ENCODE measurements at places on chromosomes 13 and 19. TPM values are rescaled to one million over a fixed set of nuclear protein-coding genes. Genes with fewer than 3 reads are reported as not detected.
A peak's percentile ranks its signal among the peaks of the same experiment; 100 is the strongest.

DNA sequence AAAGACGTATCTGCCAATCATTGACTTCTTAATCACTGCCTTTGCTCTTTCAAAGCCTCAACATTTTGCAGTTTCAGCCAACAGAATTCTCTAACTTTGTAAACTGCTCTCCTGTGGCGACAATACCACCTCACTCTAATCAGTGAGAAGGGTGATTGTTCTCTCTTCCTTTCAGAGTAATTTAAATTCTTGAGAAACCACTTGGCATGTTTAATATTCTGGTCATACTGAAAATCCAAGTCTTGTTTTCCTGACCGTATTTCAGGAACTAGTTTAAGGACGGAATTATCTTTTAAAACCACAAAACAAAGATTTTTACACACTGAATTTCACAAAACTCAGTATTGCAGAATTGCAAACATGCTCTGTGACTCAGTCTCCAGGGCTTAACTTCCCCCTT lies 5.2 kb upstream of the CDC16 start:
- no peak for DNase-seq

GRCh38 chr19:32824916-32825608 lies 44.5 kb downstream of the SLC7A9 start:
- no peak for DNase-seq

GRCh38 chr19:45500918-45501729 lies 2.9 kb downstream of the PPM1N start:
- DNase-seq = no peak

KL gene
- total RNA-seq = under 0.01 TPM

- DNase-seq = no peak
These were observed 108.2 kb downstream of the SIPA1L3 start for GRCh38 chr19:38015216-38015615.

NAPSA gene
- total RNA-seq = under 0.01 TPM

GARIN5A gene
- 0.66 TPM for total RNA-seq

SERPINE3 gene
- total RNA-seq = not detected

DNA sequence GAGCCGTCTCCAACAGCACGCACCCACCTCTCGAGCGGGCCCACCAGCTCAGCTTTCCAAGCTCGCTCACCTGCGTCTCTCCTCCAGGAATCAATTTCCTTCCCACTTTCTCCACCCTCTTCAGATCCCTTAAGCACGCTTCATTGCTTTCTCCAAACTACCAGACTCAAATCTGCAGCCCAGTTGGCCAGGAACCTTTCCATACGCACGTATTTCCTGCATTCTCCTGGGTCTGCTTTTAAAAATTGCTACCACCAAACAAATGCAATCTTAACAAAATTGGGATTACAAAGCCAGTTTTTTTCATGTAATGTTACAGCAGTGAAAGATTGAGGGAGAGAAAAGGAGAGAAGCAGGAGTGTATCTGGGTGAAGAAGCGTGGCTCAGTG lies 1.5 kb downstream of the ENOX1 start:
- DNase-seq = no peak

DNA sequence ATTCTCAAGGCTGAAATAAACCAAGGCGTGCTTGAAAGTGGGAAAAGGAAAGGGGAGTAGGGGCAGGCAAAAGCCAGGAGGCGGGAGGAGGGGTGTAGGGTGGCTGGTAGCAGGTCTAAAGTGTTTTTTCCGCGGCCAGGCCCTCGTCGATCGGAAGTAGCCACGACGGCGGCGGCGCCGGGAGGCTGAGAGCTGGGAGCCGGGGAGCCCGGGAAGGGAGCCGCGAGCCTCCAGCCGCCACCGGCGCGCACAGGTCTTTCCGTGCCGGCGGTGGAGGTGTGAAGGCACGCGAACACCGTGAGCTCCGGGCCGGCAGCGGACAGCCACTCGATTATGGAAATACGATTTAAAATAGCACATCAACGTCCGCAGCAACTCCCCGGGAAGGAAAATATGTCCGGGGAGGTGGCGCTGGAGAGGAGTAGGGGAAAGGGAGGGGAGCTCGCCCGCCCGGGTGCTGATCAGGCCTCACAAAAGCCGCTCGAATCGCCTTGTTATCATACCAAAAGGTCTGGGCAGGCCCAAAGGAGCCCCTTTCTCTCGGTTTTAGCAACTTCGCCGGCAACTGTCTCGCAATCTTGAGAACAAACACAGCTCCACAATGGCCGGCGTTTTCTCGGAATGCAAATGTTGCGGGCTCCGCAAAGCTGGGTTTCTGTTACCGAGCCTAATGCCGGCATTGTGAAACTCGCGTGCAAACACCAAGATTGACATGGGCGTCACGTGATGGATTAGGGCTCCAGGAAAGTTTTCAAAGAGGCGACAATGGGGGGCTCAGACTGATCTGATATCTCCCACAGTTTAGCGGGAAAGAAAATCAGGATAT lies 2.9 kb upstream of the PCDH8 start:
- DNase-seq = peak; percentile 8

DNA sequence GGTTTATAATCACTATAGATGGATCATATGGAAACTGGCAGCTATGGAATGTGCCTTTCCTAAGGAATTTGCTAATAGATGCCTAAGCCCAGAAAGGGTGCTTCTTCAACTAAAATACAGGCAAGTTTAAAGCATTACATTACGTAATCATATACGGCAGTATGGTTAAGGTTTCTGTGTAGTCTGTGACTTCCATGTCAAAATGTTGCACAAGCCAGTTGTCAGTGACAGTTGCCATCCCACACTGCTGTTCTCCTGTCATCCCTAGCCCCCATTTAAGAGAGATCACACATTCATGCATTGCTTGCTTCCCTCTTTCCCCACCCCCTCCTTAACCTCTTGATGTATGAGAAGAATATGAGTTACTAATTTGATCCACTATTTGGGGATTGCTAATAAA lies 47.3 kb downstream of the BRCA2 start:
- DNase-seq = no peak

OR2Z1 gene
- total RNA-seq = not detected

DNA sequence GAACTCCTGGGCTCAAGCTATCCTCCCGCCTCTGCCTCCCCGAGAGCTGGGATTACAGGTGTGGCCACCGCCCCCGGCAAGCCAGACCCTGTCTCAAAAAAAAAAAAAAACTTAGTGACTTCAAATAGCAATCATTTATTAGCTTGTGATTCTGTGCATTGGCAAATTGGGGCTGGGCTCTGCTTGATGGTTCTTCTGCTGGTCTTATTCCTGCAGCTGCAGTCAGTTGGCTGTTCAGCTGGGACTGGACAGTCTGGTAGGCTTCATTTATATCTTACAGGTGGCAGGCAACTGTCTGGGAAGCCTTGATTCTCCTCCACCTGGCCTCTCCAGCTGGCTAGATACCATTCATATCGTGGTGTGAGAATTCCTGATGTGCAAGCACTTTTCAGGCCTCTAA lies 7.4 kb downstream of the DHDH start:
- DNase-seq = no peak

GRCh38 chr19:45446295-45446694 lies 21.5 kb upstream of the FOSB start:
- DNase-seq = peak; percentile 36

DNA sequence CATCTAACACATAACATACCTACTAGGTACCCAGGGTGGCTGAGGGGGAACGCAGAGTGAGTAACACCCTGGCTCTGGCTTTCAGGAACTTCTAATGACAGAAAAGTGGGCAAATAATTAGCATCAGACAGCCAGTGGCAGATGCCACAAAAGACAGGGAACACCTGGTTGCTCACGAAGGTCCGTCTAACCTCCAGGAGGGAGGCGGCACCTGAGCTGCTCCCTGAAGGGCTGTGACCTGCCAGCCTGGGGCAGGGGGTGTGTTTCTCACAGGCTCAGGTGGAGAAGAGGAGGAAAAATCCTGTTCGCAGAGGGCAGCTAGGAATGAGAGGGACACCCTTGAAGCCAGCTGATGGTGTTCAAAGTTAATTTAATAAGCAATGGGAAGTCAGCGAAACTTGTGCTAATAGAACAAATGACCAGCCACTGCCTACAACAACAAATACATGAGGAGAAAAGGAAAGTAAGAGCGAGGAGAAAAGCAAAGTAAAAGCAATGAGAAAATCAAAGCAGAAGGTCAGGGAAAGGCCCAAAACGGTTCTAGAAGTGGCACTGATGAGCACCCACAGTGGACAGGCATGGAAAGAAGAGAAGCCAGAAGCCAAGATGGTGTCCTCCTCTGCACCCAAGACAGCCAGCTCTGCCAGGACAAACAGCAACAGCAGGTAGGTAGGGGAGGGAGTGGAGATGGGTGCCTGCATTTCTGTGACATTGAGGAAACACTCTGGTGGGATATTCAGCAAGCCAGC lies 87.3 kb downstream of the STK24 start:
- DNase-seq = no peak

DNA sequence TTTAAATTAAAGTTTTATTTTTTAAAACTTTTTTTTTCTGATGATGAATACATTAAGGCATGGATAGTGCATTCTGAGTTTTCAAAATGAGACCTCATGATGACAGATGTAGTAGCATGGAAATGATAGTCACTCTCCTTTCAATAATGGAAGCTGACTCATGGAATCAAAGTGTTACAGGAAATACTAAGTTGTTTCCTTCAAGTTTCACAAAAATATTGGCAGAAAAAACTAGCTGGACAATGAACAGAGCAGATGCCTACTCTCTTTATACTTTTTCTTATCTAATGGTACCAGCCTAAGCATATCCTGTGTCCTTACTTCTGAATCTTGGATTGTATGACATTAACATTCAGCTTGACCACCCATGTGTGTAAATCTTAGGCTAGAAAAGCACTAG lies 1337.3 kb downstream of the PCDH9 start:
- DNase-seq = no peak

GRCh38 chr13:110125613-110126272 lies 181.2 kb downstream of the COL4A1 start:
- DNase-seq = no peak

CDX2 gene
- total RNA-seq = not detected

- peak; percentile 53 for DNase-seq
These were observed 22.5 kb upstream of the KLF2 start for GRCh38 chr19:16301999-16302694.

JOSD2 gene
- total RNA-seq = 38.3 TPM

GRCh38 chr19:8607386-8607785 lies 3.1 kb downstream of the ADAMTS10 start:
- peak; percentile 33 for DNase-seq

CRTC1 gene
- total RNA-seq = 2.1 TPM

- no peak for DNase-seq
These were observed 7.4 kb downstream of the CHST8 start for GRCh38 chr19:33628921-33629825.

GRCh38 chr19:6279931-6280591 lies at the start of gene MLLT1:
MLLT1 (minus strand) TSS chr19:6279975; CDS start chr19:6279784, 191 bp downstream.
- DNase-seq = peak; percentile 97

GRCh38 chr13:103866048-103866447 lies 799.8 kb upstream of the SLC10A2 start:
- no peak for DNase-seq

- peak; percentile 86 for DNase-seq
These were observed 25.5 kb downstream of the FGF21 start for GRCh38 chr19:48780631-48781391.

DNA sequence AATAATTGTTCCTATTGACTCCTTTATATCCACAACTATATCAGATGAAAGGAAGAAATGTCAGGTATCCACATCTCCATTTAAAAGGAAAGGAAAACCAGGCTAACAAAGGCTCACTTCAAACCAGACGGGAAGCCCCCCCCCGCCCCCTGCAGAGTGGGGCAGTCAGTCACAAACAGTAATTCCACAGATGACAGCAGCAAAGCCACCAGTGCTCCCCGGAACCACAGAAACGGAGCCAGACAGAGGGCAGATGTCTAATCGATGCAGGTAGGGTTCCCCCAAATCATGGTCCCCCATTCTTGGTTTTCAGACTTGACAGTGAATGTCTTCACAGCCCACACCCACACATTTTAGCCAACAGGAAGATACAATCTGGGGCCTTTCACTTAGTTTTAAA lies 100.8 kb downstream of the STK24 start:
- DNase-seq = no peak

DNA sequence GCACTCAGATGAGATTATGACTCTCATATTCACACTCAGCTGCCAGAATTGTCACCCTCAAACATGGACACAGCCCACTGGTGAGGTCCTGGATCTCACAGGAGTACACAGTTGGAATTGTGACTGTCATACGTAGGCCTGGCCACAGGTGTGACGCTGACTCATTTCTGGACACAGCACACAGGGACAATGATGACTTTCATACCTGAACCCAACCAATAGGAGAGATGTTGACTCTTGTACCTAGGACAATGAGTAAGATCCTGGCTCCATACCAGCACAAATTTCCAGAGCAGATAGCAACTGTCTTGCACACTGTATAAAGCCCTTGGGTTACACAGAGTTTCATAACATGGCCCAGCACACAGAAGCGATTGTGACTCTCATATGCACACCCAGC lies 46.4 kb downstream of the ZNF85 start:
- no peak for DNase-seq

AMH gene
- 0.33 TPM for total RNA-seq

- DNase-seq = no peak
These were observed 792.4 kb upstream of the SLITRK5 start for GRCh38 chr13:86878781-86879180.

GRCh38 chr19:41706741-41707501 lies 1.5 kb upstream of the CEACAM5 start:
- DNase-seq = no peak

DNA sequence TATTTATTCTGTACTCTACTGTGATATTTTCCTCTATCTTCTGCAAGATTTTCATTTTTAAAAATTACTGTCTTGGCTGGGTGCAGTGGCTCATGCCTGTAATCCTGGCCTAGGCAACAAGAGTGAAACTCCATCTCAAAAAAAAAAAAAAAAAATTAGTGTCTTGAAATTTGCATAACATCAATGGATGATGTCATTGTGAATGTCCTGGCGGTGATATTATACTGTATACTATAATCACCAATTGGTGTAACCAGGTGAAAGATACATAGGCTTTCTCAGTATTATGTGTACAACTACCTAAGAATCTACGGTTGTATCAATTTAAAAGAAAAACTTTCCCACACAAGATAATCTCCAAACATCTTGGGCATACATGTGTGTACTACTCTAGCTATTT lies 15.2 kb downstream of the ZNF331 start:
- no peak for DNase-seq

DNA sequence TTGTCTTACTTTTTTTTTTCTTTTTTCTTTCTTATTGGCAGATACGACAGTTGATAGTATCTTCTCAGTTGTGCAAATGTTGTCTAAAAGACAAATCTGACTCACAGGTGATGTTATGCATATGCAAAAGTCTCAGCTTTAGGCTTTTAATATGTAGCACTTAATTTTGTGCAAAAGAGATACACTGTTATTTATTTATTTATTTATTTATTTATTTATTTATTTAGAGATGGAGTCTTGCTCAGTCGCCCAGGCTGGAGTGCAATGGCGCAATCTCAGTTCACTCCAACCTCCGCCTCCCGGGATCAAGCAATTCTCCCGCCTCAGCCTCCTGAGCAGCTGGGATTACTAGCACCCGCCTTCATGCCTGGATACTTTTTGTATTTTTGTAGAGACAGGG lies 383.9 kb upstream of the PCDH9 start:
- no peak for DNase-seq

CCDC61 gene
- 8.9 TPM for total RNA-seq
